ENCODE measurements at places on chromosomes 13 and 19.
A peak's percentile ranks its signal among the peaks of the same experiment; 100 is the strongest.

- no peak for DNase-seq
These were observed 132.8 kb upstream of the MYO16 start for GRCh38 chr13:108496362-108497210.

DNA sequence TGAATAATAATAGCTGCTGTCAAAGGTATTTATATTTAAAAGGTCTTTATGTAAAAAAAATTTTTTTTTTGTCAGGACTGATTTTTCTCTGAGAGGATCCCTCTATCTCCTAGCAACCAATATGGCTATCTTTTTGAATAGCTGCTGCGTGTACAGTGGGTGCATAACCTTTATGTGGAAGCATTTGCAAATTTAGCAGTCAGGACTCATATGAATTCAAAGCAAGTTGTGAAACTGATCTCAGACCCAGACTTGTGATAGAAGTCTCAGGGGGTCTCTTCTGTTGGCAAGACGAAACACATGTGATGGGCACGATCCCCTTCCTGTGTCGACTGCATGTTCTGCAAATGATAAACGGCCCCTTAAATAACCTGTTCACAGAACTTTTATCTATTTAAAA, 114.1 kb upstream of the ARGLU1 start:
- DNase-seq = no peak

GRCh38 chr13:92681239-92681638, 545.4 kb upstream of the GPC6 start:
- no peak for DNase-seq

GRCh38 chr19:28305513-28305912, 907.4 kb downstream of the UQCRFS1 start:
- DNase-seq = no peak

- no peak for DNase-seq
These were observed 15.1 kb upstream of the ZNF599 start for GRCh38 chr19:34788074-34788473.

DNA sequence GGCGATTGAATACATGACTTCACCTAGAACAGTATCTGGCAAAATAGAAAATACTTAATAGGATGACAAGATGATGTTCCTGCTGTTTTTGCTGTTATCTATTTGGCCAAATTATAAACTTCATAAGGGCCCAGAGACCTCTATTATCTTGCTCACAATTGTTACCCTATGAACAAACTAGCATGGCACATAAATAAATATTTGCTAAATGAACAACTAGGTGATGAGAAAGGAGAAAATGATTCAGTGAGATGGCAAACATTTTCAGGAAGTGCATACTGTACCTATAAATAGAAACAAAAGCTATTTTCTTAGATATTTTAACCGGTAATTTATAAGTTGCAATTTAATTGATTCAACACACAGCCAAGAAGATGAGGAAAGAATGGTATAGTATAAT, 78.4 kb downstream of the FAM216B start:
- DNase-seq = no peak

- no peak for DNase-seq
These were observed 6.4 kb downstream of the KLF16 start for GRCh38 chr19:1856698-1857603.

DNA sequence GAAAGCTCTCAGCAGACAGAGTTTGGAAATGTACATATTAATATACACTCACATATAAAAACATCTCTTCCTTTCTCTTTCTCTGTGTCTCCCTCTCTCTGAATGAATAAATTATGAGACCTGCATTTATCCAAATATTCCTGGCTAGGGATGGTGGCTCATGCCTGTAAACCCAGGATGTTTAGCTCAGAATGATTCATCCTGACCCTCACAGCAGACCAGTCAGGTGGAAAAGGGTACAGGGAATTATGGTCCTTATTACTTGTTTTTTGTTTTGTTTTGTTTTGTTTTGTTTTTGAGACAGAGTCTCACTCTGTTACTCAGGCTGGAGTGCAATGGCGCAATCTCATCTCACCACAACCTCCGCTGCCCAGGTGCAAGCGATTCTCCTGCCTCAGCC, 71.1 kb downstream of the ZNF429 start:
- DNase-seq = no peak

GRCh38 chr19:57473646-57474045, 3.7 kb downstream of the ZNF772 start:
- no peak for DNase-seq

DNA sequence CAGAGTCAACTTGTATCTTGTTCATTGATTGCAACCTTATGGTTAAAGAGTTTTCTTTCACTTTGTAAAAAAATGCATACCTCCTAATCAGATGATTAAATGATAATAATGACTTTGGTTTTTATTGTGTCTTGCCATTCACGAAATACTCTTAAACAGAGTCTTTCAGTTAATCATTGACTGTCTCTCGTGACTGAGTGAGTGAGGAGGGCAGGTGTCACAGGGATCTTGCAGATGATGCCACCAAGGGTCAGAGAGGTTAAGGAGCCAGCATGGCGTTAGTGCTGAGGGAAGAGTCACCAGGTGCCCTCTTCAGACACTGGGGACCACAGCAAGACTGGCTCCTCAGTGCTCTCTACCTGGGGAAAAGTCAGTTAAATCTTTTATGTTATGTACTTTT, 8.0 kb downstream of the GPATCH1 start:
- no peak for DNase-seq

GRCh38 chr13:113171250-113172125, 13.0 kb downstream of the PROZ start:
- DNase-seq = no peak

DNA sequence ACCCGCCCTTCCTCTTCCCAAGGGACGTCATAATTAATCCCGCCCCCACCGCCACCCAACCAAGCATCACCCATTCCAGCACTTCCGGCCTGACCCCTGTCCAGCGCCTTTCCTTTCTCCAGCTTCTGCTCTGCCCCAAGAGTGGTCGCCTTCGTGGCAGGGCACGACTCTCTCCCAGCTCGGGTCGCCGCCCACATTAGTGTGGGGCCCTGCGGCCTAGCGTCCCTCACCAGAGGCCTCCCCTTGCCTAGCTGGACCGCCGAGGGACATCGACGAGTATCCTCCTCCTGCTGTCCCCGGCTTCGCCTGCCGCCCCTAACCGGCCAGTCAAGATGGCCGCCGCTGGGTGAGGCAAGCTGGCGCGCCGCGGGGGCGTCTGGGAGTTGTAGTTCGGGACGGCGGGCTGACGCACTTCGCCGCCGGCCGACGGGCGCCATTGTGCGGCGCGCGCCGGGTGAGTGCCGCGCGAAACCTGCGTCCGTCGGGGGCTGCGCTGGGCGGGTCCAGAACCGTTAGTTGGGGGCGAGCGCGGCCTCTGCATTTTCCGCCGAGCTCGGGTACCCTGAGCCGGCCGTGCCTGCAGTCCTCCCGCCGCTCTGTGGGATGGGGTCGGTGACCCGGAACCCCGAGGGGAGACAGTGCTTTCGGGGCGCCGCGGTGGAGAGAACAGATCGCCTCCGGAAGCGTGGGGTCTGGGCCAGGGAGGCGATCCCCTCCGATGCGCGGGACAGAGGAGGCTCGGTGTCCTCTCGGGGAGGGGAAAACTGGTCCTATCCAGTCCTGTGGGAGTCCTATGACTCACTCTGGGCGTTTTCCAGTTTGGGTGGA, at the start of gene ZNF274:
ZNF274 (plus strand) TSS at position 73 of the 828 bp plus-strand sequence. CDS start 905 bp downstream, outside the sequence.
- DNase-seq = peak; percentile 68

DNA sequence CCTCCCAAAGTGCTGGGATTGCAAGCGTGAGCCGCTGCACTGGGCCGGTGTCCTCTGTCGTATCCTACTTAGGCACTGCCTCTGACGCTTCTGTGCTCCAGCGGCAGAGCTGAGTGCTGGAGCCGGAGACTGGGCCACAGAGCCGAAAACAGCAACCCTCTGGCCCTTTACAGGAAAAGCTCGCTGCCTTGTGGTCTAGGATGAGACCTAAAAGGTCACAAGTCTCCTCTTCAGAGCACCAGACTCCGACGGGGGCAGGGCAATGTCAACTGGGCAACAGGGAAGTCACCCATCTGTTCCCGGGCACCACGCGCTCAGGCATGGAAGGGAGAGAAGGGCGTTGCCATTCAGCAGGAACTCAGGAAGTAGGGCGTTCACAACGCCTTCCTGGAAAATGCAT, 91.7 kb downstream of the GADD45B start:
- DNase-seq = no peak

GRCh38 chr19:17893766-17894165, 22.0 kb downstream of the SLC5A5 start:
- DNase-seq = no peak

- no peak for DNase-seq
These were observed 5.3 kb upstream of the FFAR1 start for GRCh38 chr19:35342430-35342829.

DNA sequence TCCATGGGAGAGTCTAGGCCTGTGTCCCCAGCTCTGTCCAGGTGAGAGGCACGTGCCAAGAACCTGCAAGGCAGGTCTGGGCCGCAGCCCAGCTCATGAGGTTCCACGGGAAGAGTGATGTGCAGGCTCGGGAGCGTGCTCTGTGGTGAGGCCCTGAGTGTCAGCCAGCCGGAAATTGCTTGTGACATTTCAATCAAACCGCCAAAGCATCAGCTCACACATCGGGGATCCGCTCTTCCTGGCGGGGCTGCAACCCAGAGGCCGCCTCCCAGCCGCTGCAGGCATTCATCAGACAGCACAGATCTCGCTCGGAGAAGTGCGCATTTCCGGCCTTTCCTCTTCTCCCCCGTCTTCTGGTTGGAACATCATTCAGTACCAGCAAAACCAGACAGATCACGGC, 109.3 kb downstream of the KDM4B start:
- DNase-seq = no peak

DNA sequence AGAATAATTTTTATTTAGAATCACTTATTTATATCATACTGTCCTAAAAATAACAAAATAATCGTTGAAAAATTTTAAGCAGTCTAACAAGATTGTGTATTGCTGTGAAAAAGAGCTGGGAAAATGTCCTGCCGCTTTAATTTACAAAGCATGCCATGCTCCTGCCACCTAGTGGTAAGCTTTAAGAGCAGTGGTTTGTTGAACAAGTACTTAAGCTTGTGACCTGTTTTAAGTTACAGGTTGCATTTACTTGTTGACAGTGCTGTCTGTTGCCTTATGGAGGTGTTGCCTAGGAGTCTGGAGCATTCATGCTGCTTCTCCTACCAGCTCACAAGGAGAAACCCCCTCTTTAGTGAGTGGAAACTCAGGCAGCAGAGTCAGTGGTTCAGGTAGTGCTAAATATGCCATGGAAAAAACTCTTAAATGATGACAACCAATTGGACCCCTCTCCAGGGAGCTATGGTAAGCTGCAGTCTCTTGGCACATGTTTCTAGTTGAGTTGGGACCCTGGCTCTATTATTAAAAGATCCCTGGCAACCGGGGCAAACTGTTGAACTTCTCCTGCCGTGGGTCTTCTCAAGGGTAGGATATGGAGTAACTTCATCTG, 68.4 kb downstream of the SPATA13 start:
- DNase-seq = no peak

GRCh38 chr19:15107061-15108010, at the start of gene SYDE1:
Gene SYDE1 (plus strand): TSS chr19:15107401. CDS start chr19:15107434, 33 bp downstream.
- no peak for DNase-seq

DNA sequence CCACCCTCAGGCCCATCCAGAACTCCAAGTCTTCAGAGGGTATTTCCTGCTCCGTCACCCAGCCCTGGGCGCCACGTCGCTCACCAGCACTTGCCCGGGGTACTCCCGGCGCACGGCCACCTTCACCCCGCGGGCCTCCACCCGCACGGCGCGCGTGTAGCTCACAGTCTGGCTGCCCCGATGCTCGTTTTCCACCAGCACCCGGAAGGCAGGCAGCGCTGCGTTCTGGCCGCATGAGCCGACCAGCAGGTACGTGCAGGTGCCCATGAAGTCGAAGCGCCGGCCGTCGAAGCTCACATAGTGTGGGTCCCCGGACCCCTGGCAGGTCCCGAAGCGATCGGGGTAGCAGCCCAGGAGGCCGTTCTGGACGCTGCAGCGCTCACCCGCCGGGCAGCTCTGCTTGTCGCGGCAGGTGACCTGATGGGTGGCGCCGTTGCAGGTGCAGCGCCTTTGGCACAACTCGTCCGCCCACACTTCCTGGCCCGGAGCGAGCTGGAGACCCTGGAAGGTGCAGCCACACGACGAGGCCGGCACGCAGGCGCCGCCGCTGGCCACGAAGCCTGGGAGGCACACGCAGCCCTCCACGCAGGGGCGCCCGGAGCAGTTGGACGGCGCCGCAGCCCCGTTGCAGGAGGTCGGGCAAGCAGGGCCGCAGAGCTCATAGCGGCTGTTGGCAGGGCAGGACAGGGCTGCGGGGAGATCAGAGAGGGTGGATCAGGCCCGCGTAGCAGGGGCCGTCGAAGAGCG, 19.2 kb downstream of the FCGBP start:
- DNase-seq = no peak

- DNase-seq = no peak
These were observed 29.9 kb downstream of the TINCR start for GRCh38 chr19:5537870-5538269.

DNA sequence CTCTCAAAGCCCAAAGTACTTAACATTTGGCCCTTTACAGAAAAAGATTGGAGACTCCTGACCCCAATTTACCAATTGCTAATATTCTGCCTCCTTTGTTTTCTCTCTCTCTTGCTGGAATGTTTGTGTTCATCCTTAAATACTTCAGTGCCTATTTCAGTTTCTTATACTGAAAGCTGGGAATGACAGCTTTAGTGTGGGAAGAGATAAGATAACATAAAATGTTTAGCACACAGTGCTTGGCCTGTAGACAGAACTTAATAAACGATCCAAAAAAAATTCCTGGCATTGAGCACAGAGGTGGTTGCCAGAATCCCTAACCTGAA, 3.0 kb upstream of the PLEKHF1 start:
- no peak for DNase-seq

DNA sequence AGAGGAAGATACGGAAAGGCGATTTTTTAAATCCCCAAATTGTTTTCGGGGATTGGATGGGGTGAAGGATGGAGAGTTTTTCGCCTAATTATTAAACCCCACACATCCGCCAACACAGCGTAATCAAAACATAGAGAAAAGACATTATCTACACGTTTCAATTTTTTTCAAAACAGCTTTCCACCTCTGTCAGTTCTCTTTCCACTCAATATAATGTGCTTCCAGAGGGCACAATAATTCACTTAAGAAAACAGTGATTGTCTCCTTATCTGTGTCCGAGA, 435 bp upstream of the OBI1 start:
- no peak for DNase-seq

GRCh38 chr19:8404391-8405151, 8.5 kb upstream of the MARCHF2 start:
- DNase-seq = no peak

DNA sequence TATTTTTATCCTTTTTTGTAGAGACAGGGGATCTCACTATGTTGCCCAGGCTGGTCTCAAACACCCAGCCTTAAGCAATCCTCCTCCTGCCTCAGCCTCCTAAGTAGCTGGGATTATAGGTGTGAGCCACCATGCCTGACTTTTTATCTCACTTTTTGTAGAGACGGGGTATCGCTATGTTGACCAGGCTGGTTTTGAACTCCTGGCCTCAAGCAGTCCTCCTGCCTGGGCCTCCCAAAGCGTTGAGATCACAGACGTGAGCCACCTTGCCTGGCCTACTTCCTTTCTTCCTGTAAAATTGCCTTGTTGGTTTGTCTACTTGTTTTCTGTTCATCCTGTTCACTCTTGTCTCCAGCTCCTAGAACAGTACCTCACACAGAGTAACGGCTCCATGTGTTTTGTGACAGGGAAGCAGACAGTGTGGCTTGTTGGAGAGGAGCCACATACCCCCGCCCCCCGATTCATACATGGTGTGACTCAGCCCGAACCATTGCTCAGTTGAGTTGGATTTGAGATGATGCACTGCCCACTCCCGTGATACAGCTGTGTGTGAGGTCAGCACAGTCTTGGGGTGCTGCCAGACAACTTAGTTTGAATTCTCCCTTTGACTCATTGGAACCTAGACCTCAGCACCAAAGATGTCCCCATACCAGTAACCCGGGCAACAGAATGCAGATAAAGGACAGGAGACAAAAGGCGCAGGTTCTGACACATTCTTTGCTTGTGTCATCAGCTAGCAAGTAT, 34.2 kb downstream of the GPR42 start:
- peak; percentile 95 for DNase-seq

- DNase-seq = no peak
These were observed 62.3 kb downstream of the CEBPG start for GRCh38 chr19:33435706-33436359.

Measured in GM12878 (cell line).